ENCODE measurements at places on chromosomes 2 and 18.

DNA sequence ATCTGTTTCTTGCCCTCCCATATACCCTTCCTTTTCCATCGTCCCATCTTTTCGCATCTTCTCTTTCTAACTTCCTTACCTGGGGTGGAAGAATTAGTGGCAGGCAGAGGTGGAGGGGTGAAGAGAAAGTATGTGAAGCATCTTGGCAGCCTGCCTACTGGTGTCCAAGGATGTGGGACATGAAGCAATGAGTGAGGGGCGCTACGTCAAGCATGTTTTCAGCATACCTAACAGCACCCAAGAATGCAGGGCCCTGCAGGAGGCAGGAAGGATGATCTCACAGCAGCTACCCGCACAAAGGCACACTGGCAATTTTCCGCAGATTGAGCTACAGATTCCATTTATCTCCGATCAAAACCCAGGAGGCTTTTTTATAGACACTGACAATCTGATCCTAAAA lies 42.2 kb downstream of the METTL4 start:
- DNase-seq = no peak

GRCh38 chr2:112020561-112020960 lies 34.5 kb upstream of the TMEM87B start:
- DNase-seq = no peak

DNA sequence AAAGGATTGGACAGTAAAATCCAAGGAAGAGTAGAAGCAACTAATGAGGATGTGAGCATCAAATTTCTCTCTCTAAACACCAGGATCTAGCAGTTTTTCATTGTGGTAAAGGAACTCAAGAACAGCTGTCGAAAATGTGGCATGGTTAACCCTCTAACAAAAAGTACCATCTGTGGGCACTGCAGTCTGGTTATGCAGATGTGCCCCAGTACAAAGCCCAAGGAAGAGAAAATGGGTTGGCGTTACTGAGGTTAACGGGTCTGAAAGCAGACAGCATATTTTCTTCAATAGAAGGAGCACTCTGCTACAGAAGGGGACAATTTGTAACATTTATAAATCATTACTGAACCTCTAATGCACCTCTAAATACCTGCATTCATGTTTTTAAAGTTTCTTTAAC lies 253.0 kb upstream of the HNRNPA3 start:
- DNase-seq = no peak

DNA sequence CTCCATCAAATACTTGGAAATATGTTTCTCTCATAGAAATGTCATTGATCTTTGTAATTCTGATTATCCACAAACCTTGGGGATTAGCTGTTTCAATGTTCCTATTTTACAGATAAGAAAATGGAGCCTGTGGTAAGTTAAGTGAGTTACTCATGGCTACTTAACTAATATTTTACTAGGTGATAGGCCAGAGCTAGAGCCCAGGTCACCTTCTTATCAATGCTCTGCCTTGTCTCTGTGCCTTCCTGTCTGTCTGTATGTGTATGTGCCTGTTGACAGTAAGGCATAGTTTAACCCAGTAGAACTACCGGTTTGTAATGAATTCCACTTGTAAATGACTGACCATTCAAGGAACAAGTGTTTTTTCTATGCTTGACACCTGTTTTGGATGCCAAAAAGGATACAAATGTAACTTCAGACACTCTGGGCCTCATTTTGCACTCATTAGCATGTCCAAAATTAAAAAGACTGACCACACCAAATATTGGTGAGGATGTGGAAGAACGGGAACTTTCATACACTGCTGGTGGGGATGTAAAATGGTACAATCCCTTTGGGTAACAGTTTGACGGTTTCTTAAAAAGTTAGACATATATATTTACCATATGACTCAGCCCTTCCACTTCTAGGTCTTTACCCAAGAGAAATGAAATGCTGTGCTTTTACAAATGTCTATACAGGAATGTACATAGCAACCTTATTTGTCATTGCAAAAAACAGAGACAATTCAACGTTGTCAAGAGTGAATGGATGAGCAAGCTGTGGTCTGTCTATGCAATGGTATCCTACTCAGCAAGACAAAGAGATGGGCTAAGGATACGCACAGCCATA lies 19.6 kb upstream of the IL1A start:
- DNase-seq = no peak

GRCh38 chr2:124662946-124663644 lies 638.0 kb downstream of the CNTNAP5 start:
- DNase-seq = no peak

DNA sequence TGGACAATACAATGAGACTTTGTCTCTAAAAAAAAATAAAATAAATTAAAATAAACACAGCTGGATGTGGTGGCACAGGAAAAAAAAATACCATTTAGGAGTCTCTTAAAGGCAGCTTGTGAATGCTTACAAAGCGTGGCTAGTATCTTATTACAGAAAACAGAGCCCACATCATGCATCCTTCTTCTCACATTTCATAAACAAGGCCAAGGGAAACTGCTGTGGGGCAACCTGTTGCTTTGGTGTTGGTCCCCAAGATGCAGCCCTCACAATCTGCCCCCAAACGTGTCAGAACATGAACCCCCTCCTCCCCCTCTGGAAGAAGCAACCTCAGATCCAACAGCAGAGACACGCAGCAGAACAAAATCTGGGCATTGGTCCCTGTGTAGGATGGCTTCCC lies 2.6 kb downstream of the SLC14A1 start:
- DNase-seq = no peak

DNA sequence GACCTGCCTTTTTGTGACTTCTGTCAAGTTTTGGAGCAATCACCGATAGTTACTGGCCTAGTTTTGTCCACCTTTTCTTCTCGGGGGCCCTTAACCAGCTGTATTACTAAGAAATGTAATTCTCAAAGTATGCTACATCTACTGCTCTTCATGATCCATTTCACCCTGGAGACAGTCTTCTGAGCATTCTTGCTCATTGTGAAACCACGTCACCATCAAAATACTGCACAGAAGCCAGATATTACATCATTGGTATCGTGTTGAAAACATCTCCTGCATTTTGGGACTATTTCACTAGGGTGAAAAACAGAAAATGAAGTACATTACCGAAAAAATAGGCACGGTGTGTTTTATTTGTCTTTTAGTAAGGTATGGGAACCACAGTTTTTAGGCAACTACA lies 11.7 kb downstream of the LYPD6B start:
- DNase-seq = no peak

GRCh38 chr2:88606371-88607030 lies 20.8 kb downstream of the EIF2AK3 start:
- no peak for DNase-seq

GRCh38 chr2:221337957-221338685 lies 234.0 kb downstream of the EPHA4 start:
- no peak for DNase-seq

- DNase-seq = no peak
Measured at GRCh38 chr2:40436093-40436475, 15.8 kb downstream of the SLC8A1 start.

DNA sequence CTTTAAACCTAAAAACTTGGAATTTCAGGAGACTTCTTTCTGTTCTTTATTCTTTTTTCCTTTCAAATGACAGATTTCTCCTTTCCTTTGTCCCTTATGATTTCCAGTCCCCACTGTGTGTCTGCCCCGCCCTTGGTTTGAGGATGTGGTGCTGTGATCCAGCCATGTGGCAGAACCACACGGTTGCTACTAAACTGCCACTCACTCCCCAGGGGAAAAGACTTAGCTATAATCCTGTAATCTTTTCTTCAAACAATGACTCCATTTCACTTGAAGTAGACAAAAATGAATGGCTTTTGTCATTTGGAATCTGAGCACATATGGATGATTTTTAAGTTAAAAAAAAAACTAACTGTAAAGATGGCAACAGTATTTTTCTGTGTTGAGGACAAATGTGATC lies 76.2 kb upstream of the STAM2 start:
- no peak for DNase-seq

DNA sequence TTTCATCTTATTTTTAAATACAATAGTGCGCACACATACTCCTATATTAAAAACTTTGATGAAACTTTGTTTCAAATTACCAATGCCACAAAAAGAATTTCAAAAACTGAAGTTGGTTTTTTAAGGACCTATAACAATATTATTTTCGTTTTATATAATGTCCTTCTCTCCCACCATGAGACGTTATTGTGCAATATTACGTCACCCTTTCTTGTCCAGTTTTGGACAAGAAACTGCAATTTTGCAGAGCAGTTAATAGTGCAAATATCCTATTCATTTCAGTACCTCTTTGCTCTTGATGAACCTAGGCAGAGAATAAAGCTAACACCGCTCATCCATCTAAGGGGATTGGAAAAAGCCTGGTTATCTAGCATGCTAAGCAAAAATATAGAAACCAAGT lies 9.7 kb upstream of the ZNF516 start:
- DNase-seq = no peak

DNA sequence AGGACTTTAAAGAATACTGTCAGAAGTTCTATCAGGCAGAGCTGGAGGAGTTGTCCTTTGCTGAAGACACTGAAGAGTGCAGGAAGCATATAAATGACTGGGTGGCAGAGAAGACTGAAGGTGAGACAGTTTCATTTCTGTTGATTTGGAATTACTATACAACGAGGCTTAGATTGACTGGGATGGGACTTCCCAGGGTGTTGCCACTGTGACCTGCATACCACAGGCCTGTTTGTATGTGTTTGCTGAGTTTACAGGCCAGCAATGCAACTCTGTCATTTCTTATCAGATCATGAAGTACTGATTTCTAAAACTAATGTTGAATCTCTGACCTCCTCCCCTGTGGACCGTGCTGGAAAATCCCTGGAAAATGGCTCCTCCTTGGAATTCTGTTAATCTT lies 11.8 kb downstream of the SERPINB8 start:
- no peak for DNase-seq

DNA sequence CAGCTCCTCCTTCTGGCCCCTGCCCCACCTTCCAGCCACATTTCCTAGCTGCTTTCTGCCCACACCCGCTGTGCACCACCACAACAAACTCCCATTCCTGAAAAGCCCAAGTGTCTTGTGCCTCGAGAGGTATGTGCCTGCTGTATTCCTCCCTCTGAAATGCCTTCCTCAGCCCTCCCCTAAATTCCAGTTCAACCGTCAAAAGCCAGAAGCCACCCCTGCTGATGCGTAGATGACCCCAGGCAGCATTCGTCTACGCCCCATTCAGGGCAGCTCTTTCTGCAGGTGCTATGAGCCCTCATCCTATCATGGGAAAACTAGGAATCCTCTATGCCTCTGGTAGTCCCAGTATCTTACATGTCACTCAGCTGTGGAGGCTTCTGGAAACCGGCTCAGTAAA lies 71.7 kb downstream of the DNMT3A start:
- DNase-seq = no peak

DNA sequence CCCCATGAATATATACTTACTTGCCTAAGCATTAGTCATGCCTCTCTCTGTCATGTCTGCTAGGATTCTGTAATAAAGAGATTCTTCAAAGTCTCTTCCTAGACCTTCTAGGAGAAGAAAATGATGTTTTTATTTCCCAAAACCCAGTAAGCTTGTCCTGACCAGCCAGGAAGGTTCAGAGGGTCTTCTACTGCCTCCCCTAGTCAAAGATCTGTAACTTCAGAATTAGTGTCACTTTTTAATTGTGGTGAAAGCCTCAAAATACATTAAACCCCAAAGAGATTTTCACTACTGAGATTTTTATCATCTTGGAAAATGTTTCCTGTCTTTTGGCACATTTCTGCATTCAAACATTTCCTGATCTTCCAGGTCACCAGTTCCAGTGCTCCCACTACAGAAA lies 232.9 kb upstream of the STK17B start:
- DNase-seq = no peak

DNA sequence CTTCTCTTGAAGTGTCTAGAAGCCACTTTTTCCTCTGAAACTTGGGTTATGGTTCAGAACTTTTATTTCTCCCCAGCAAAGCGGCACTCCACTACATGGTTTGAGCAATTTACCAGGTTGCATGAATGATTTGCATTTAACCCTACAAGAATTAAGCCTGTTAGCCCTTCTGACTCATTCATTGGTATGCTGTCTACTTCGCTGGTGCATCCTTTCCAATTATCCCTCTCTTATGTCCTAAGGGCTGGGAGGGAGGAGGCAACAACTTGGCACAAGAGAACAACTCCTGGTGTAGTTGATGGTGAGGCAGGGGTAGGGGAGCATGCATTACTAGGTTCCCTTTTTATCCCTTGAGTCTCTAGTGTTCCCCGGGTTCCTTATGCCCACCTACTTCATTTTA lies 293.4 kb upstream of the MEX3C start:
- DNase-seq = no peak

GRCh38 chr2:141767051-141767450 lies 363.8 kb downstream of the LRP1B start:
- DNase-seq = no peak

GRCh38 chr2:1937066-1937465 lies 192.8 kb upstream of the PXDN start:
- no peak for DNase-seq

- DNase-seq = no peak
Measured at GRCh38 chr2:169965495-169965894, 138.2 kb downstream of the UBR3 start.

DNA sequence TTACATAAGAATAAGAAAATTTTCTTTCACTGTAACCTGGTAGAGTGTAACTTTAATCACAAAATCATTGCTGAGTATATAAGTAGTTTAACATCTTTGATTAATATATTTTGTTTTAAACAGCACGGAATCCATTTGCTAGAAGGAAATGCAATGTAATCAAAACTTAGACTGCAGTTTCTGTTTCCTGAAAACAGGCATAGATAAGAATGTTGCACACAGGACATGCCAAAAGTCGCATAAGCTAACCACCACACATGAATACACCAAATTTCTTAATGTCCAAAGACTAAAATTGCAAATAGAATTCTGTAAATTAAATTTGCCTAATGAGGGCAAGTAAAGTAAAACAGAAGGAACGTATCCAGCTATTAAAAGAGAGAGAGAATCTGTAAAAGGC lies 51.0 kb upstream of the SERPINB2 start:
- no peak for DNase-seq

- DNase-seq = no peak
Measured at GRCh38 chr2:196113061-196113974, 44.7 kb upstream of the DNAH7 start.

DNA sequence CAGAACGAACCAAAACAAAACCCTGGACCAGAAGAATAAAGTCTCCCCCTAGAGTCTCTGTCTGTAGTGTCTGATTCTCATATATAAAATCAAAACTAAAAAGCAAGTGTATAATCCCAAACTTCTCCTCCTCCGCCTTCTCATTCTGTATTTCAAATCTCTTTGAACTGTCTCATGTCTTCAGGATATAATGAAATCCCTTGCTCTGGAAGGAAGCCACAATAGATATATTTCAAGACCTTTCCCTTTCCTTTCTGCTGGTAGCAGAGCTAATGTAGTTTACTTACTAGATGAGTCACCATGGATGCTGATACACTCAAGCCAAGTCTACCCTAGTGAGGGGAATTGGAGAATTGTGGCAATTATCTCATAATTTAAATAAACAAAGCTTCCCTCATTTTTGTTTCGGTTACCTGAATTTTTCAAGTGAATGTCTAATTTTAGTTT lies 33.5 kb upstream of the CCDC93 start:
- DNase-seq = no peak

- DNase-seq = no peak
Measured at GRCh38 chr2:224041554-224041953, 2.5 kb upstream of the SERPINE2 start.

- DNase-seq = no peak
Measured at GRCh38 chr2:74763962-74764428, 69.9 kb upstream of the HK2 start.

- no peak for DNase-seq
Measured at GRCh38 chr2:239730897-239731296, 294.2 kb downstream of the NDUFA10 start.

GRCh38 chr2:173680574-173680973 lies 284.6 kb downstream of the SP3 start:
- DNase-seq = no peak

GRCh38 chr18:73976433-73976832 lies 171.2 kb downstream of the FBXO15 start:
- DNase-seq = no peak

- no peak for DNase-seq
Measured at GRCh38 chr2:6082625-6083018, 390.4 kb downstream of the SOX11 start.

All from NCI-H1092 (cell line).